ENCODE measurements at places on chromosomes 4 and X. TPM values are rescaled to one million over a fixed set of nuclear protein-coding genes. Genes with fewer than 3 reads are reported as not detected.

PLAC8 gene
- 17.6 TPM for total RNA-seq

VSIG4 gene
- total RNA-seq = 6.7 TPM

RASL11B gene
- 0.95 TPM for total RNA-seq

DNA sequence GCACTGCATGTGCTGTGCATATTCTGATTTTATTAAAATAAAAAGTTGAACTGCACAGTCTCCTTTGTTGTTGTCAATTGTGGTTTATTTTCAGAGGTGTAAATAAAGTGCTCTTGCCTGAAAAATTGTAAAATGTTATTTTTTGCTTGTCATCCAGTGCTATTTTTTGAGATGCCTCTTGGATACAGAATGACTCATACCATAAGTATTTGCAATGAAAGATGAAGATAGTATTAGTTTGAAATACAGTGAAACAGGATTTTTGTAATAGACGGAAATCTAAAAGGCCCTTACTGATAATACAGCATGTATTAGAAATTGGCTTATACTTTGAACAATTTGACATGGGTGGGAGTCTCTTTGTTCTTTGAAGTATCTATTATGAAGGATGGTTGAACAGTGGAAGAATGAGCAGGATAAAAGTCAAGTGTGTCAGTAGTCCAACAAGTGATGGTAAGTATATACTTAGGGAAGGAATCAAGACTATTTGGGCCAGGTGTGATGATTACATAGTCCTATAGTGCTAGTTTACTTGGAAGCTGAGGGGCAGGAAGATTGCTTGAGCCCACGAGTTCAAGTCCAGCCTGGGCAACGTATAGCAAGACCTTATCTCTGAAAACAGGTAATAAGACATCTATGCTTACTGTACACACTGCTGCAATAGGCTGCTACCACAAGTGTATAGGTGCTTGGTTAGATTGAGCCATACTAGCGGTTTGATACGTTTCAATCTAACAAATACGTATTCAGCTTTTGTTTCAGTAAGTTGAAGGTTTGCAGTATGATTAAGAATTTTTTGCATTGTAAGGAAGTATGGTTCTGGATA is 16.4 kb downstream of the DDX3X start:
- no peak for DNase-seq

DNA sequence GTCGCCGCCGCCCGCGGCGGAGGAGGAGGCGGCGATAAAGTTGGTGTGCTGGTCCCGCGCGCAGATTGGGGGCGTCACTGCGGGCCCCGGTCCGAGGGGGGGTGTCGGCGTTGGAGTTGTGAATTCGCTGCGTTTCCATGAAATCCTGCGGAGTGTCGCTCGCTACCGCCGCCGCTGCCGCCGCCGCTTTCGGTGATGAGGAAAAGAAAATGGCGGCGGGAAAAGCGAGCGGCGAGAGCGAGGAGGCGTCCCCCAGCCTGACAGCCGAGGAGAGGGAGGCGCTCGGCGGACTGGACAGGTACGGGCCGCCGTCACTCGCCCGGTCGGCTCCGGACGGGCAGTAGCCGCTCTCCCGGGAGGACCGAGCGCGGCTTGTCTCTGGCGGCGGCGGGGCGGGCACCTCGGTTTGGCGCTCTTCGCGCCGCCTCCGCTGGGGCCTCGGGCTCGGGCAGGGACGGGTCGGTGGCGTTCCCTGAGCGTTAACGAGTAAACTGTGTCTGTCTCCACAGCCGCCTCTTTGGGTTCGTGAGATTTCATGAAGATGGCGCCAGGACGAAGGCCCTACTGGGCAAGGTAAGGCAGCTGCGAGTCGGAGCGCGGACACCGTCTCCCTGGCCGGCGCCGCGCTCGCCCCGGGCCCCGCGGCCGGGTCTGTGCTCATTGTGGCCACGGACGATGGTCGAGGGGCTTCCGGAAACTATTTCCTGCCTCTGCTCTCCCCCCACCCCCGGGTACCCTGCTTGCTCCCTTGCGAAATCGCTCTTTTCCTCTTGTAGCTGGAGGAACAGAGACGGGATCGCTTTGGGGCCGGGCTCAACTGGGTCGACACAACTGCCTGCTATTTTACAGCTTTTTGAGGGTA is 658 bp downstream of the KDM6A start:
- DNase-seq = no peak

DNA sequence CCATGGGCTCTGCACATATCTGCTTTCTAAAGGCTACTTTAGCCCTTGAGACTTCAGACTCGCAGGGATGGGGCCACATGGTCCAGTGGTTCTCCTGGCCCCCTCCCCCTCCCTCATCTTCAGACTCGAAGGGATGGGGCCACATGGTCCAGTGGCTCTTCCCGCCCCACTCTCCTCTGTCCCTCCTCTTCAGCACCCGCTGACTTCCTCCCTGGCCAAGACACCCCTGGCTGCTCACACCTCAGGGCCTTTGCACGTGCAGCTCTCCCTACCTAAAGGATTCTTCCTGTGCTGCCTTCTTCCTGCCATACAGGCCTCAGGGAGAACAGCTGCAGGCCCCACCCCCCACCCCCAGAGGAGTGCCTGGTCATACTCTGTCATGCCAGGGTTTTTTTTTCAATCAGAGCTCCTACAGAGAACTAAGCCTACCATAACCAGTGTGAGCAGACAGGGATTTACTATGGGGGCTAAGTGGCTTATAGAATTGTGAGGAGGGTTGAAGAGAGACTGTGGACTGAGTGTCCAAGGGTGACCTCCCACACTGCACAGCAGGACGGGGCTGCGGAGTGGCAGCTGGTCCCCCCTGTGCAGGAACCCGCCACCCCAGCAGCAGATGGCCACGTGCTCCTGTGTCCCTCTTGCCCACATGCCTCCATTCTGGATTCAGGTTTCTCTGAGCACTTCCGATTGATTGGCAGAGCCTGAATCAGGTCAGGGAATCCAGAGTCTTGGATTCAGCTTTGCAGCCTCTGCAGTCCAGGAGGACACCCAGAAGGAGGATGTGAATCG is 6.1 kb upstream of the SPON2 start:
- no peak for DNase-seq

DNA sequence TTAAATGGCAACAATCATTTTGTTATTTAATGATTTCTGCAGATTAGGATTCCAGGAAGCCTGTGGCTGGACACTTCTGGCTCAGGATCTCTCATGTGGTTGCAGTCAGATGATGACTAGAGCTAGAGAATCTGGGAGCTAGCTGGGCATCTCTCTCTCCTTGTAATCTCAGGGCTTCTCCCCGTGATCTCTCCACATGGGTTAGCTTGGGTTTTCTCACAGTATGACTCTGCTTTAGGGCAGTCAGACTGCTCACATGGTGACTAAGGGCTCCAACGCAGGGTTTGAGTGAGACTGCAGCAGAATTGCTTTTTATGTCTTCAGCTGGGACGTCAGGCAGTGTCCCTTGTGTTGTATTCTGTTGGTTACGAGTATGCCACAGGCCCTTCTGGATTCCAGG is 361.4 kb downstream of the CBLL2 start:
- DNase-seq = no peak

- no peak for DNase-seq
Measured at GRCh38 chr4:147960971-147961370, 229.1 kb downstream of the ARHGAP10 start.

GRCh38 chr4:122824616-122825015 is 2.0 kb upstream of the FGF2 start:
- DNase-seq = no peak

GRCh38 chr4:104032896-104033295 is 313.1 kb upstream of the TACR3 start:
- no peak for DNase-seq

DNA sequence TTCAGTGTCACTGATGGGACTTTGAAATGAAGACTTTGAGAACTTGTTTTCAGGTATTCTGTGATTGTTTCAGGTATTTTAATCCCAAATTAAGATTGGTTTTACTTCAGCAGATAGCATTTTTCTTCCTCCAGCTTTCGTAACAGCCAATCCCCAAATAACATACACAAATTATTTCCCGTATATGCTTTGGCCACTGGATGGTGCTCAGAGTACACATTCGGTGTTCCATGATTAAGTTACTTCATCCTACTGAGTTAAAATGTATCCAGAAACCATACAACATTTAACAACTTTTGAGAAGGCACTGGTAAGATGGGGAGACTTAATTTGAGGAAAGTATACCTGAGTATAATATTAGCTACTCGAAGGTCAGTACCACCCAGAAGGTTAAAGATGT is 233.4 kb upstream of the FAM47A start:
- no peak for DNase-seq

GRCh38 chr4:119493419-119493818 is 135.2 kb downstream of the PDE5A start:
- DNase-seq = no peak
